Iris pigment epithelial cell (primary cell): ENCODE measurements at places on chromosomes 4 and X.

GRCh38 chr4:103156106-103156505 lies 42.0 kb downstream of the CENPE start:
- no peak for DNase-seq

DNA sequence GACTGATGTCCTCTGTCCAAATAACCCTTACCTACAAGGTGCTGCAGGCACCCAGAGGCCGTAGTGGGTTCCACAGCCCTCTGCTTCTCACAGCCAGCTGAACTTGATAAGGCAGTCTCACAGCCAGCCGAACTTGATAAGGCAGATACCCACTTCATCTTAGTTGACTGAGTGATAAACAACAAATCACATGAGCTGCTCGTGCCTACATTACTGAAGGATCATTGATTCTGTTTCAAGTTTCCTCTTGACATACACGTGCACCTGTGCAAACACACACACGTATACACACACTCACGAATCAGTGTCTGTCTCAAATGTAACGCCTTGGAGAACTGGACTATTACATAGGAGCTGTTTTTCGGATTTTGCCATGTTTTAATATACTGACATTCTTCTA lies 276.3 kb downstream of the DCTD start:
- no peak for DNase-seq

DNA sequence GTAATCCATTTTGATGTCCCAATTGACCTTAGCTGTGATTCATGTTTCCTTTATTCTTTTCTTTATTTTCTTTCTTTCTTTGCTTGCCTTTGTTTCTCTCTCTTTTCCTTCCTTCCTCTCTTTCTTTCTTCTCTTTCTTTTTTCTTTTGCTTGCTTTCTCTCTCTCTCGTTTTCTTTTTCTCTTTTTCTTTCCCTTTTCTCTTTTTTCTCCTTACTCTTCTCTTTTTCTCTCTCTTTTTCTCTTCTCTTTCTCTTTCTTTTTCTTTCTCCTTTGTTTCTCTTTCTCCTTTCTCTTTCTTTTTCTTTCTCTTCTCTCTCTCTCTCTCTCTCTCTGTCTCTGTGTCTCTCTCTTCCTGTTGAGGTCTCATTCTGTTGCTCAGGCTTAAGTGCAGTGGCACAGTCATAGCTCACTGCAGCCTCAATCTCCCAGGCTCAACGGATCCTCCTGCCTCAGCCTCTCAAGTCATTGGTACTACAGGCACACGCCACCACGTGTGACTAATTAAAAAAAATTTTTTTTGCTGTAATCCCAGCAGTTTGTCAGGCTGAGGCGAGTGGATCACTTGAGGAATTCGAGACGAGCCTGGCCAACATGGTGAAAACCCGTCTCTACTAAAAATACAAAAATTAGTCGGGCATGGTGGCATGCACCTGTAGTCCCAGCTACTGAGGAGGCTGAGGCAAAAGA lies 8.0 kb upstream of the DHRSX start:
- DNase-seq: no peak

- DNase-seq: peak; percentile 8
Measured at GRCh38 chrX:2466876-2467656, 33.7 kb downstream of the DHRSX start.

DNA sequence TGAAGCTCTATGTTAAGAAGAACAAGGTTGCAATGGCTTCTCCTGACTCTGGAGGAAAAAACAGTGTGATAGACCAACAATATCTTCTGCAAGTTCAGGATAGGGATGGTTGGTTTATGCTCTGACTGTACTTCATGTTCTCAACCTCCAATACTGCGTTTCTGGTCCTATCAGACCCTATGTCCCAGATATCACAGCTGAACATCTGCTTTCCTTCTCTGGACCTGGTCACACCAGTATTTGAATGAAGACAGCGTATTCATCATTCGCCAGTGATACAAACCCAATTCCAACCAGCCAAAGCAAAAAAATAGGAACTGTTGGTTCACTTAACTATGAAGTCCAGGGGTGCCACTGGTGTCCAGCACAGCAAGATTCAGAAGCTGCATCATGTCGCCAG lies 124.5 kb upstream of the KLF3 start:
- no peak for DNase-seq

DNA sequence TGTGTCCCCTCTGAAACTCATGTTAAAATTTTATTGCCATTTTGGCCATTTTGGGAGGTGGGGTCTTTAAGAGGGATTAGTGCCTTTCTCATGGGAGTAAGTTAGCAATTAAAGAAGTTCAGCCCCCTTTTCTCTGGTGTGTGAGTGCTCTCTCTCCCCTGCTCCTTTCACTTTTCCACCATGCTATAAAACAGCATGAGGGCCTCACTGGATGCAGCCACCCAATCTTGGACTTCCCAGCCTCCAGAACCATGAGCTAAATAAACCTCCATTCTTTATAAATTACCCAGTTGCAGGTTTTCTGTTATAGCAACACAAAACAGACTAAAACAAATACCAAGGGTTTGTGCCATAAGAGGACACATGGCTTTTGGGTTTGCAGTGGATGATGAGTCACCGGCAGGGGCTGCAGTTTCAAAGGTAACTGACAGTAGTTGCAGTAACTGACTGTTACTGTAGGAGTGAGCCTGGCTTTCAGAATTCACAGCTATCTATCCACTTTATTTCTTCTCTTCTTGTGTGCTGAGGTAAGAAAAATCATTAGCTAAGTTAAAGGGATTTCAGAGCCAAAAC lies 121.5 kb downstream of the PPEF1 start:
- DNase-seq: peak; percentile 2

GRCh38 chrX:20499763-20500162 lies 233.1 kb upstream of the RPS6KA3 start:
- DNase-seq: no peak

- no peak for DNase-seq
Measured at GRCh38 chr4:169184686-169185085, 86.1 kb downstream of the SH3RF1 start.

- DNase-seq: peak; percentile 41
Measured at GRCh38 chr4:19224820-19225219, 1026.9 kb upstream of the SLIT2 start.

DNA sequence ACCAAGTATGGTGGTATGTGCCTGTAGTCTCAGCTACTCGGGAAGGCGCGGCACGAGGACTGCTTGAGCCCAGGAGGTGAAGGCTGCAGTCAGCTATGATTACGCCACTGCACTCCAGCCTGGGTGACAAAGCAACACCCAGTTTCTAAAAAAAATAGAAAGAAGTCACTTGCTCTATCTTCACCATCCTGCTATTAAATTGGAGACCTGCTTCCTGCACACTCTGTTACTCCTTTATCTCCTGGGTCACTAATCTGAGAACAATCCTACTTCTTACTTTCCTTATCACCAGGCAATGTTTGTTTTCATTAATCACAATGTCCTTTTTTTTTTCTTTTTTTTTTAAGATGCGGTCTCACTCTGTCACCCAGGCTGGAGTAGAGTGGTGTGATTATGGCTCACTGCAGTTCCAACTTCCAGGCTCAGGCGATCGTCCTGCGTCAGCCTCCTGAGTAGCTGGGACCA lies 16.2 kb downstream of the PRKX start:
- DNase-seq: no peak

DNA sequence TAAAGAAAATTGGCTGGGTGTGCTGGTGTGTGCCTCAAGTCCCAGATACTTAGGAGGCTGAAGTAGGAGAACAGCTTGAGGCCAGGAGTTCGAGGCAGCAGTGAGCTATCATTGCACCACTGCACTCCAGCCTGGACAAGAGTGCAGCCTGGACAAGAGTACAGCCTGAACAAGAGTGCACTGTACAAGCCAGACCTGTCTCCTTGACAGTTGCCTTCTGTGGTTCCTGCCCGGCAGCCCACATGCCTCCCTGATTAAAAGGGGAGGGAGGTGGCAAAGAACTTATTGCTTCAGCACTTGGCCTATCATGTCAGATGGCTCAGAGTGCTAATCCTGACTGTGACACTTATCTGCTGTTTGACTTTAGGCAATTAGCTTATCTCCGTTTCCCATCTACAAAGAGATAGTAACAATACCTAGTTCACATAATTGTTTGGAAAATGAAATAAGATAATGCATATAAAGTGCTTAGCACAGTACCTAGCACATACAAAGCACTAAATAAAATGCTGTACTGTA lies 249.1 kb downstream of the DCLK2 start:
- no peak for DNase-seq

DNA sequence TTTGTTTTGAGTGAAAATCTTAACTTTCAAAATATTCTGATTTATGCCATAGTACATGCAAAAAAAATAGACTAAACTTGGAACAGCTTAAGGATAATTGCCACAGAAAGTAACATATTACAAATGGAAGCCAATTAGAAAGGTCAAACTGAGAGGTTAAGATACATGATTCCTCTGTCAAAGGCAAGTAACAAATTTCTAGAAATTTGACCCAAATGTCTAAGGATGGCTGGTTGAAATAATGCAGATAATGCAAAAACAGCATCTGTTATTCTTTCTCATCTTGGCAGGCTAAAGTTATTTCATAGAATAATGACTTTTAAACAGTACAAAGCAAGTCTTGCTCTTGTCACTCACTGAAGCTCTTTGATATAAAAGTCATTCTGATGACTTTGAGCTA lies 10.5 kb downstream of the FGF5 start:
- DNase-seq: no peak

DNA sequence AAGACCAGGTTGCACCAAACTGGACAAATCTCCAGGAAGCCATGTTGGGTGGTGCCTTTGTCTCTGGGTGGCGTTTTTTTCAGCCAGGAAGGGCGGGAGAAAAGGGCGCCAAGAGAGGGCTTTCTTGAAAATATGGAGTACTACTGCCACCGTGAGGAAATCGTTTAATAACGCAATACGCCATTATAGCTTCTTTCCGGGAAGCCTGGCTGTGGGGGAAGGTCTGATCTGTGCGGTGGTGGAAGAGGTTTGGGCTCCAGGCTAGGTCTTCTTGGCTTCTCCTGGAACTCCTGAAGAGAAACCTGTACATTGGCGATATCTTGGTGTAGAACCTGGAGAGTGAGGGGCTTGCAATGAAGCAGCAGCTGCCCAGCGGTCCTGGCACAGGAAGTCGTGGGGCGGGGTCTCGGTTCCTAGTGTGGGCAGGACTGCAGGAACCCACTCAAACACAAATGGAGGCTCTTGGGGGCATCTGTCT lies 202.7 kb downstream of the OR13H1 start:
- peak; percentile 62 for DNase-seq

DNA sequence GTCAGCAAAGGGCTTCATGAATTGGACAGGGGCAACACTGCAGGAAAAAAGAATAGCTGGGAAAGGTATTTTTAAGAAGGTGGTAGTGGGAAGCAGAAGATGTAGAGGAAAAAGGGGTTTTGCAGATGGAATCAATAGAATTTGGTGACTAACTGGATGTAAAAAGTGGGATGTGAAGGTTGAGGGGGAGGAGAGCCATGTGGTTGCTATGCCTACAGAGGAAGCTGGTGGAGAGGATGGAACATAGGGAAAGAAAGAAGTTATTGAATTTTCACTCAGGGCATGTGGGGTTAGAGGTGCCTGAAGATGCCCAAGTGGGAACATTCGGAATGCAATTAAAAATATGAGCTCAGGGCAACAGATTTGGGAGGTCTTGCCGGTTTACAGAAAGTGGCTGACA lies 33.0 kb downstream of the REELD1 start:
- no peak for DNase-seq

- peak; percentile 61 for DNase-seq
Measured at GRCh38 chr4:94536049-94536448, 84.3 kb downstream of the PDLIM5 start.

- DNase-seq: no peak
Measured at GRCh38 chr4:153940916-153941315, 152.0 kb upstream of the SFRP2 start.

DNA sequence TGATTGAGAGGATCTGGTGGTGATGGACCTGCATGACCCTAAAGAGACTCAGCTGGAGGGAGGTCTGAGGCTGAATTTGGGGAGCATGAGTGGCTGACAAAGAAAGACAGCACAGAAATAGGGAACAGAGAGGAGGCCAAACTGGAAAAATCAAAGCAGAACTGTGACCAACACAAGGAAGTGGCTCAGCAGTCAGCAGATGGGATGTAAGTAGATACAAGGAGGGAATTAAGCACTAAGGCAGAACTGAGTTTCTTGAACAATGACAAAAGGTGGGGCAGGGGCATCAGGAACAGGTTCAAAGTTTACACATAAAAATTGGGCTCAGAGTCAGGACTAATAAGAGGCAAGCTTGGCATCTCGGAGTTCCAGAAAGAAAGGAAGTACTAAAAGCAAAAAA lies 144.3 kb upstream of the KLF3 start:
- DNase-seq: no peak

- no peak for DNase-seq
Measured at GRCh38 chrX:84487365-84488353, 14.6 kb downstream of the HDX start.

DNA sequence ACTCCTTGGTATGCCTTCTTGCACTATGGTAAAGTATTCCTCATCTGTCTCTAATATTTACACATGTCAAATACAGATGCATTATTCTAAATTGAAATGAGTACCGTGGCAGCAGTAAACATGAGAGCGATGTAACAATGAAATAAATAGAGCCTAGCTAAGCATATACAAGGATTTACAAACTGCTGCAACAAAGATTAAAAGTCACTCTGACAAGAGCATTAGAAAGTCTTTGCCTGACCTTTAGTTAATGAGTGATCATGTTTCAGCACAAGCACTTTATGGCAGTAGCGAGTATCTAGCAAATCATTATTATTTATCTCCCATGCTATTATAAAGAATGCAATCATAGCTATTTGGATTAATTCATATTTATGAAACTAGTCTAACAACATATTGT lies 547.0 kb upstream of the NDST4 start:
- DNase-seq: no peak

DNA sequence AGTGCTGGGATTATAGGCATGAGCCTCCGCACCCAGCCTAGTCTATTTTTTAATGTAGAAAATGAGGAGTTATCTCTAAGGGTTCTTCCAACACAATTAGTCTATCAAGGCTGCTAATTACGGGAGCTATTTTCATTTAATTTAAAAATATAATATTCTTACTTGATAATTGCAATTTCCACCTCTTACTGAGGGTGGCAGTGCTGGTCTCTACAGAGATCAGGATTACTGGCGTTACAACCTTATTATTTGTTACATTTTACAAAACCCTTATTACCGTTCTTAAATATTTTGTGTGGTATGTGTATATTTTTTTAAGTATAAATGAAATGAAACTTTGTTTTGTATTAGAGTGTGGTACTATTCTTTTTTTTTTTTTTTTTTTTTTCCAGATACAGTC lies 17.6 kb upstream of the GK start:
- DNase-seq: no peak
